ENCODE measurements at places on chromosomes 5 and 9.

DNA sequence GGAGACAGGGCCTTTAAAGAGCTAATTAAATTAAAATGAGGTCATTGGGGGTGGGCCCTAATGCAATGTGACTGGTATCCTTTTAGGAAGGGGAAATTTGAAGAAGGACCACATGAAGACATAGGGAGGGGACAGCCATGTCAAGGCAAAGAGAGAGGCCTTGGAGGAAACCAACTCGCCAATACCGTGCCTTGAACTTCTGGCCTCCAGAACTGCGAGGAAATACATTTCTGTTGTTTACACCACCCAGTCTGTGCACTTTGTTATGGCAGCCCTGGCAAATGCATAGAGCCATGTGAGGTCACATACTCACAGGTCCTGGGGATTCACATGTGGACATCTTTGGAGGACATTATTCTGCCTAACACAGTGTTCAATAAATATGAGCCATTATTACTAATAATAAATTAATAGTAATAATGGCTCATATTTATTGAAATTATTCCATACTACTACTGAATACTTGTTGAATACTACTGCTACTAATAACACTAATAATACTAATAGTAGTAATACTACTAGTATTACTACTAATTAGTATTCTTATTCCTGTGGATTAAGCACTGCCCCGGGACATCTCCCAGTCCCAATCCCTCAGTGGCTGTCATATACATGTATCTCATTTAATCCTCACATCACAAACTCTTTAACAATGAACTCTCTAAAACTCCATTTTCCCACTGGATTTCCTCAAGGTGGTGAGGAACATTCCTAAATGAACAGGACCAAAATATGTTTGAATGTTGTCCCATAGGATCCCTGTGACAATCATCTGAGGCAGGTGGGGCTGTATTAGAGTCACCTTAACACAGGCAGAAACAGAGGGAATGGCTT, 8.4 kb downstream of the TRAF1 start:
- no peak for DNase-seq

- DNase-seq, result no peak
Measured at GRCh38 chr9:116713271-116713670, 26.2 kb downstream of the TRIM32 start.

GRCh38 chr5:59103303-59103702, 520.4 kb downstream of the RAB3C start:
- no peak for DNase-seq

- no peak for DNase-seq
Measured at GRCh38 chr9:87585123-87585855, 87.6 kb downstream of the DAPK1 start.

DNA sequence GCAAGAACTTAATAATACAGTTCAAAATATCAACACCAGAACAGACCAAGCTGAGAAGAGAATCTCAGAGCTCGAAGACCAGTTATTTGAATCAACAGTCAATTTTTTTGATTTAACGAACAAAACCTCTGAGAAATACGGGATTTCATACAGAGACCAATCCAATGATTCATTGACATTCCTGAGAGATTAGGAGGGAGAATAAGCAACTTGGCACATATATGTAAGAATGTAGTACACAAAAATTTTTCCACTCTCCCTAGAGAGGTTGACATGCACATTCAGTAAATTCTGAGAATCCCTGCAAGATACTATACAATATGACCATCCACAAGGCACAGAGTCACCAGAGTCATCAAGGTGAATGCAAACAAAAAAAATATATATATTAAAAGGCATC, 1577.3 kb upstream of the C9orf72 start:
- no peak for DNase-seq

DNA sequence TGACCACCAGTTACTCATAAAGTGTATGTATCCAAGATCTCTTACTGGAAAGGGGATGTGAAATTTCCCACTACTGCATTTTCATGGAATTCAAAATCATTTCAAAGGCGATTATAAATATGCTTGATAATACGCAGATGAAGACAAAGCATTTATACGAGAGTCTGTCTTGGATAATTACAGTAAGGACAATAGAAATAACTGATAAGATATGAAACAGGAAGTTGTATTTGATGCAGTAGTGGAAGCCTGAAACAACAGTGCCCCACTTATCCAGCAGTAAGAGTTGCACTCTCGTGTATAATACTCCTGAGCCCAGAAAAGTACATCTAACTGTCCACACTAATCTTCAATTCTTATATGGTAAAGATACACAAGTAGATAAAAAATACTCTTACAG, 188.7 kb upstream of the POU5F2 start:
- DNase-seq, result no peak

GRCh38 chr5:65913519-65913918, 12.9 kb upstream of the ERBIN start:
- DNase-seq, result no peak

GRCh38 chr9:137317021-137317717, 15.1 kb upstream of the NRARP start:
- no peak for DNase-seq

- DNase-seq, result no peak
Measured at GRCh38 chr5:10731913-10732312, 29.1 kb downstream of the DAP start.

GRCh38 chr5:59204114-59204897, 621.4 kb downstream of the RAB3C start:
- DNase-seq, result no peak

GRCh38 chr9:19784136-19784535, 4.7 kb downstream of the SLC24A2 start:
- no peak for DNase-seq

DNA sequence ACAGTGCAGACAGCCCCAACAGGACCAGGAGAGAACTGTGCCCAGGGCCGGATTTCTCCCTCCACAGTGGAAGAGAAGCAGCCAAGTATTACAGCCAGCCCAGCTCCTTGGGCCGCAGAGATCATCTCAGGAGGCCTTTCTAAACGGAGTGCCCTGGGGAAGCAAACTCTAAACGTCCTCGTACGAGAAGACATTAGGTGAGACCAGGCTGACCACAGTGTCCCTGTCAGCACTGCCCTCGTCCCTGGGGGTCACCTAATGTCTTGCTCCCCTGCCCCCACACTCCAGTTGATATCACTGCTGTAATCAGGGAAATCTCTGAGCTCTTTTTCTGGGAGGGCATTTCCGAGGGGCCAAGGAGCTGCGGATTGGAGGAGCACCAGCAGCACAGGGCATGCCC, 6.5 kb downstream of the QRFP start:
- no peak for DNase-seq

DNA sequence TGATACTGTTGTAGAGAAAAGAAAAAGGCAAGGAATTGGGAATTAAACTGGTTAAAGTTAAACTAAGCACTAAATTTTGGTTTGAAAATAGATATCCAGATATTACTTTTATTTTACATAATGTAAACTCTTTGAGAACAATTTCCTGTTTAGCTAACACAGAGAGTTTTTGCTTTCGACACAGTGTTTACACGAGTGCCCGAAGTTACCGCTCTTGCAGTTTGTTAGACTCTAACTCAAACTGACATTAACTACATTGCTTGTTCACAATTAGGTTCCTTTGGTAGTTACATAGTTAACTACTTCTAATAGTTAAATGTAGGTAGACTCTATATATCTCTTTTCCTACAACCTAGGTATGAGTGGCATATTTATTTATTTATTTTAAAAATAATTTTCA, 117.1 kb upstream of the CHD1 start:
- no peak for DNase-seq

- DNase-seq, result no peak
Measured at GRCh38 chr9:78775211-78775610, 478.3 kb downstream of the PSAT1 start.

DNA sequence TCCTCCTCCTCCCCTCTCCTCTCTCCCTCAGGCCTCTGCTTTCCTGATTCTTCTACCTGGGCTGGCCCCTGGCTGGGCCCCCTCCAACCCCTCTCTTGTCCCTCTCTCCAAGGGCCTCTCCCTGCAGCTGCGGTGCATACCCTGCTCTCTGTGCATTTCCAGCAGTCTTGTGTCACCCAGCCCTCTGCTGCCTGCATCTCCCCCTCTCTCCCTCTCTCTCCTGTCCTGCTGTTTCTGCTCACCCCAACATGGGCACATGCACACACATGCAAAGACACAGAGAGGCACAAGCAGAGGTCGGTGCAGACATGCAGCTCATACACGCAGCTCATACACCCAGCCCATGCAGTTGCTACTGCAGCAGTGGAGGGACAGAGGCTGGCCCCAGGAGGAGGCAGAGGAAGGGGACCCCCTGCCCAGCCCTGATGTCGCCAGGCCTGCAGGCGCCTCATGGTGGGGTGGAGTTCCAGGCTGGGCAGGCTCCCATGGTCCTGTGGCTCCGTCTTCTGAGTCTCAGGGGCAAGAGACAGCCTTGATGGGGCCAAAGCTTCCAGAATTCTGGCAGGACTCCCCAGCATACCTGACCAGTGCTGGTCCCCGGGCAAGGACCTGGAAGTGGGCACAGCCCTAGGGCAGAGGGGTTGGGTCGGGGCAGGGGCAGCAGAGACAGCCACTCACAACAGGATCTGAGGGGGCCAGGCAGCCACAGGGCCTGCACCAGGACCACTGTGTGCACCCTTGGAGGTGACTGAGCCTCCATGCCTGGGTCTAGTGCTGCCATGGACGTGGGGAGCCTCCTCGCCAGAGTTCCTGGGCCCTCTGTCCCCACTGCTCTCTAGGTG, 216.9 kb downstream of the C9orf50 start:
- no peak for DNase-seq

Measured in bone marrow (tissue), 2 donors.